RPMI7951 (cell line): ENCODE measurements at places on chromosomes 5 and 9.

DNA sequence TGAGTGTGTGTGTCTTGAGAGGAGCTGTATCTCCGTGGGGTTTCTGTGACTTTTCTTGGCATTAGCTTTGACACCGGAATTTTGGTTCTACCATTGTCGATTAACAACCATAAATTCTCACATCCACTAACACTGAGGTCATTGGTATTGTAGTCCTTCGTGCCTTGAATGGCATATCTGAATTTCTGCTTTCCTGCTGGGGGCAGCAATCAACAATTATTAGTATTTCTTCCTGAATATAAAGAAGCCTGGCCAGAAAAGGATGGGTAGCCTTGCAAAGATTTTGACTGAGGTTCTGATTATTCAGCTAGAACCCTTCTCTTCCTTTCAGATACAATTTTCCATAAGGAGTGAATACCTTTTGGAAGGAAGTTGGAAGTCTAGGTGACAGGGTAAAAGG is 33.5 kb upstream of the SHOC1 start:
- peak; percentile 28 for DNase-seq

DNA sequence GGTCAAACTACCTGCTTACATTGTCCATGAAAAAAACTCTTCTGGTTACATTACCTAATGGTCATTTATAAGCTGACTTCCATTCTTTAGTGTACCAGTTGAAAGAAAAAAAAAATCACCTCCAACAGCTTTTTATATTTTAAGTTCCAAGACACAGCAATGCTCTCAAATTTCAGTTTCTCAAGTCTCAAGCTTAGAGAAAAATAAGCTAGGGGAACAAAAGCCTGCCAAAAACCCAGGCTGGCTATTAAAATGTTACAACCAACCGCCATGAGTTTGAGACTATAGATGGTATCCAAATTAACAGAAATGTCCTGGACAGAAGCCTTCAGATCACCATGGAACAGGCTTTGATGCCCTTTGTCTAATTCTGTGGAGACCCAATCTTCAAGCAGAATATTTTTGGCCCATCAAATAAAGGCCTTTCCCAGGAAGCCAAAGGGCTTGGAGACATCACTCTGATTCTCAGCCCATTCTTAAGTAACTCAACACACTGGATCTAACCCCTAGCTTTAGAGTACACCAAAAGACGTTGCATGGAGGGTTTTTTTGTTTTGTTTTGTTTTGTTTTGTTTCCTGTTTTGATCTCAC is 343.7 kb downstream of the GLIS3 start:
- no peak for DNase-seq

- DNase-seq = no peak
These were observed 5.9 kb downstream of the SLC23A1 start for GRCh38 chr5:139377226-139377625.

GRCh38 chr5:92378966-92379611 is 996.0 kb upstream of the ARRDC3 start:
- DNase-seq = no peak

DNA sequence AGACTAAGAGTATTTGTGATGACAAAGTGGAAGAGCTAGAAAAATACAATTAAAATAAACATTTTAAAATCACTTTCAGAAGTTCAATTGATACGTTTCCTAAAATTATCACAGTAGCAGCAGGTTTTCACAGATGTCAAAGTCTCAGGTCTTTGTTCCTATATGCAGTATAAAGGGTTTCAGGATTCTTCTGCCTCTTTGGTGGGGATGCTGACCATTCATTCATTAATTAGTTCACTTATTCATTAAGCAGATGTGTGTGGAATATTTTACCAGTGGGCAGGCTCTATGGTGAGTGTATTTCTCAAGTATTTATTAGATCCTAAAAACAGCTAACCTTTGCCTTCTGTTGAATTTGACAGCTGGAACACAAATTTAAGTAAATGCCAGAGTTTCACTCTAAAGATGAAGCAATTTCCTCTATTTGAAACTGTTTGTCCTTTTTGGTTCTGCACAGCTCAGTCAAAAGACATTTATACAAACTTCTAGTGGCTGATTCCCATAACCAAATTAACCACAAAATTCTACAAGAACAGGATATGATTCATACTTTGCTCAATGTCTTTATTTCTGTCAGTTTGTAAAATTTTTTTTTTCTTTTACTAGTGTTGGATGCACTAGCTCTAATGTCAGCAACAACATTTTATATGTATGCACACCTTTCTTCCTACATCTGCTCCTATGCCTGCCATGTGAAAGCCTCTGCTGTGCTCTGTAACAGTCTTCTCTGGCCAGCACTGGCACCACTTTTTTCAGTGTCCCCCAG is 75.9 kb upstream of the PRR16 start:
- peak; percentile 89 for DNase-seq

DNA sequence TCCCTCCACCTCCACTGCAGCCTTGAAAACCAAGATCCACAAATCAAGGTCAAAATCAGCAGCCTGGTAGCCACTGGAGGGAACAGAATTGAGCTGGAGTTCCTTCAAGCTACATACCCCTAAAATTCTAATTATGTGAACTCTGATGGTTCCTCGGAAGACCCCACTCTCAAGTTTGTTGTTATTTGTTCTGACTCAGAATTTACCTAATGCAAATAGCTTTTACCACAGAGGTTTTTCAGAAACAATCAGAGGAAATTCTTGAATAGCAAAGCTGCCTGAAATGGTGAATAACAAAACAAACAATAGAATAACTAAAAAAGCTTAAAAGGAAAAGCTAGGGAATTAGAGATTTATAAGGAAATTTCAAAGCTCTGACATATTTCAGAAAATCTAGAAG is 220.0 kb downstream of the CDH18 start:
- DNase-seq = no peak

DNA sequence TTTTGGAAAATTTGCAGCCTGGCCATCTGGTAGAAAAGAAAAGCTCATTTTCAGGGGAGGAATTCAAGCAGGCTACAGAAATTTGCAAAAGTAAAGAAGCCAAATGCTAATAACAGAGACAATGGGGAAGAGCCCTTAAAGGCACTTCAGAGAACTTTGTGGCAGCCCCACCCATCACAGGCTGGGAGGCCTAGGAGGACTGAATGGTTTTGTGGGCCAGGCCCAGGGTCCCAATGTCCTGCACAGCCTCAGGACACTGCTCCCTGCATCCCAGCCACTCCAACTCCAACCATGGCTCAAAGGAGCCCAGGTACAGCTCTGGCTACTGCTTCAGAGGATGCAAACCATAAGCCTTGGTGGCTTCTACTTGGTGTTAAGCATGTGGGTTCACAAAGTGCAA is 44.3 kb downstream of the PTPDC1 start:
- DNase-seq = no peak

DNA sequence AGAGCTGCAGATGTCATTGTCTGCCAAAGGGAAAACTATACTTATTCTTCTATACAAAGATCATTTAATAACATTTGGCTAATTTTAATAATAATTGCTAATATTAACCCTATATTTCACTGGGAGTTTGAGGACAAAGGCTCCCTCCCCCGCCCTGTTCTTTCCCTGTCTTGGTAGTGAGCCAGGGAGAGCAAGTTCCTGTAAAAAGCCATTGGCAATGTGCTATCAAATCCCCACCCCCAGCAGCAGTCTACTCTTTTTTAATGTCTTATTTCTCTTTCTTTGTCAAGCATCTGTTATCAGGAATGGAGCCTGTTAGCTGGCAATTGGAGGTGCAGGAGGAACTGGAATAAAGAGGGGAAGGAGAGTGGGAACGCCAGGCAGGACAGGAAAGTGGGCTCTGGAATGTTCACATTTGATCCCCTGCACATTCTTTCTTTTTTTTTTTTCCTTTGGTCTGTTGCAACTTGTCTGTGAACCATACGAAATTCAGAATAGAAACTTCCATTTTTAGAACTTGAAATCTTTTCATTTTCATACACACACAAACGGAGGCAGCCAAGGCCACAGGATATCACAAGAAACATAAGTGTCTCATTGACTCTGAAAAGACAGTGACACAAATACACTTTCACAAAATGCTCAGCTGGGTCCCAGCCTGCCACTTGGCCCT is 664.8 kb upstream of the ZNF608 start:
- peak; percentile 66 for DNase-seq

DNA sequence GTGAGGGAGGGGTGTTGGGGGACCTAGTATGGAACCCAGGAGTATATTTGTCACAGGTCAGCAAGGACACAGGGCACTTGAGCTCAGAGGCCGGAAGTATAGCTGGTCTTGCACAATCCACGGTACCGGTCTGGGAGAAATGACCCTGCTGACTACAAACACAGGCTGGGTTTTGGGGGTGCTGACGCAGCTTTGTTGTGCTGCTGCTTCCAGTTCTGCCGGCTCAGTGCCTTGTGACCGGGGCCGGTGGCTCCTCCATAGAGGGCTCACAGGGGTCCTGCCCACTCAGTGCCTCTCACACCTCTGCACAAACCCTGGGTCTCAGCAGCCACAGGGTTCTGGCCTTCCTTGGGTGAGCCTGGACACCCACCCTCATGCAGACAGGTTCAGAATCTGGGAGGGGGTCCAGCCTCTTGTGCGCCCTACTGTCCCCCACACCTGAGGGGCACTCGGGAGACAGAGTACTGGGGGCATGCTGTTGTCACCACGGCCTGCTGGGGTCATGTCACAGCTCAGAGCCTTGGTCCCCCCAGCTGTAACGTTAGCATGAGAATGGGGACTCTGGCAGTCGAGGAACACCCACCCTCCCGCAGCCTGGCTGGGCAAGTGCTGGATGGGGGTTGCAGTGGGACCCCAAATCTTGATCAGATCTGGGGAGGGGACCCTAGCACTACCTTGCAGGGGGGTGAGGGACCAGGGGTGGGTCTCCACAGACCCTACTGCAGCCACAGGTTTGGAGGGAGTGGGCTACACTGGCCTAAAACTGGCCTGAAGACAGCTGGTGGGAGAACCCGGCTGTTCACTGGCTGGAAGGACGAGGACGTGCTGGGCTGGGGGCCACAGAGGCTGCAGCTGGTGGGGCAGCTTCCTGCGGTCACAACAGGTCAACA is 17.7 kb downstream of the NINJ1 start:
- DNase-seq = peak; percentile 66

DNA sequence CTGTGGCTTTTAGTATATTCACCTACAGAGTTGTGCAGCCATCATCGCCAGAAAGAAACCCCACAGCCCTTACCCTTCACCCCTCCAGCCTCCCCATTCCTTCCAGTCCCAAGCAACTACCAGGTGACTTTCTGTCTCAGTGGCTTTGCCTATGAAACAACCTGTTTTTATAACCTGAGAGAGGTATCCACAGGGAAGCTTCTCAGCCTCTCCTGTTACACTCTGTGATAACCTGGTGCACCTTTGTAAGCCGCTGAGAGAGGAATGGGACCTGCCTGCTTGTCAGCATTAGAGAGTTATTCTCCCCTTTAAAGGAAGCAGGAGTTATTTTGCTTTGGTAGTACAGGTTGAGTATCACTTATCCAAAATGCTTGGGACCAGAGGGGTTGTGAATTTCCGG is 93.6 kb downstream of the TRIO start:
- DNase-seq = no peak

GRCh38 chr5:10761185-10761932 is at the start of gene DAP:
DAP (minus strand) TSS chr5:10761234; CDS start chr5:10761068, 166 bp downstream.
- DNase-seq = peak; percentile 80
